ENCODE measurements at places on chromosomes 4 and X.

DNA sequence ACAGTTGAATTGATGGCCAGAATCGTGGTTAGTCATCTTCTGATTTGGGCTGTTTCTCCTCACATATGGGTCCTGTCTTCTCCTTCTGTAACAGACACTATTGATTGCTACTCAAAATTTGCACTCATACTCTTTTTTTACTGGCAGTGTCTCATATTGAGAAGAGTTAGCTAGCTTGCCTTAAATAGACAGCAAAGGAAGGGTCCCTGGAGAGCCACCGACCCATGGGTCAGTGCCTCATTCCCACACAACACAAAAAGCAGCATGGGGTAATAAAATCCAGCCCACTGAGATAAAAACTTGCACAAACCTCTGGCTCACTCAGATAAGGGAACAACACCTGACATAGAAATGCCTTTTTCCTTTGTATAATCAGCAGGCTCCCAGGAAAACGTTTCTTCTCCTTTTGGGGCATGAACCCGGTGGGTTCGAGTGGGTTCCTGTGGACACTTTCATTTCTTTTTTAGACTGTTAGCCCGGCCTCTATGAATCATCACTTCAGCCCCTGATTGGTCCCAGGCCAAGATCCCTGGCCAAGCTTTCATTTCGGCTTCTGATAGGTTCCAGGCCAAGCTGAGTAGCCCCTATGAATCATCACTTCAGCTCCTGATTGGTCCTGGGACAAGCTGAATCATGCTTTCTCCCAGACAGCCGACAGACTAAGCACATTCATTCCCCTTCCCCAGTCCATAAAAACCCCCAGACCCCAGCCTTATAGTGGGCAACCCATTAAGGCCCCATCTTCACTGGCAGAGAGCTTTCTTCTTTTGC is 408.1 kb downstream of the DCAF12L2 start:
- no peak for DNase-seq

GRCh38 chr4:1518997-1519700 is 112.9 kb upstream of the NKX1-1 start:
- no peak for DNase-seq

- no peak for DNase-seq
Observed at GRCh38 chr4:19375136-19375804, 876.4 kb upstream of the SLIT2 start.

GRCh38 chrX:118189628-118190027 is 73.0 kb upstream of the KLHL13 start:
- DNase-seq = no peak

DNA sequence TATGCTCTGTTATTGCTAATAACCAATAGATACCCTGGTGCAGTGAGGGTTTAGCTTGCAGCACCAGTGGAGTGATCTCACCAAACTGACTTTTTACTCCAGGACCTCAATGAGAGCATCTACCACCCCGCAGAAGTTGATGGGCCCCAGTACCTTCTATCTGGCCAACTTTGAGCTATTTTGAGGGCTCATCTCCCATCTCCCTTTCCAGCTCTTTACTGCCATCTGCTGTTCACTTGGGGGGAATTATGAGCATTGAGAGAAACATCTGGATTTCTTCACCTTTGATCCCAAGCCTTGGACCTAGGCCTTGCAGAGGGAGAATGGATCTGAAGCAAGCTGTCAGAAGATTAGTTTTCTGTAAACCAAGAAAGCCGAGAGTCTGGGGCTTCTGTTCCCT is 143.6 kb downstream of the TMEM164 start:
- no peak for DNase-seq

- no peak for DNase-seq
Observed at GRCh38 chrX:41233988-41234387, 100.0 kb upstream of the DDX3X start.

- no peak for DNase-seq
Observed at GRCh38 chr4:87268411-87268810, 48.0 kb upstream of the KLHL8 start.

All from AG04450 (cell line).